ENCODE measurements at places on chromosomes 6 and 20.

DNA sequence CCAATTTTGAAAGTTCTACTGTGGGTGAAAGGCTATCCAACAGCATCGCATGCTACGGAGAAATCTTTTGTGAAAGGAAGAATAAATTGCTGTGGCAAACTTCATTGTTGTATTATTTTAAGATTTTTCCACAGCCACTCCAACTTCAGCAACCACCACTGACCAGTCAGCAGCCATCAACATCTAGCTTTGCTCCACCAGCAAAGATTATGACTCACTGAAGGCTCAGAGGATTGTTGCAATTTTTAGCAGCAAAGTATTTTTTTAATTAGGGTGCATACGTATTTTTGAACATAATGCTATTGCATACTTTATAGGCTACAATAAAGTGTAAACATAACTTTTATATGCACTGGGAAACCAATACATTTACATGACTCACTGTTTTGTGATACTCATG lies 493.5 kb downstream of the TFAP2A start:
- DNase-seq, result no peak

- no peak for DNase-seq
Measured at GRCh38 chr6:62345446-62345845, 59.4 kb upstream of the KHDRBS2 start.

- no peak for DNase-seq
Measured at GRCh38 chr20:19973961-19974629, 43.1 kb upstream of the NAA20 start.

DNA sequence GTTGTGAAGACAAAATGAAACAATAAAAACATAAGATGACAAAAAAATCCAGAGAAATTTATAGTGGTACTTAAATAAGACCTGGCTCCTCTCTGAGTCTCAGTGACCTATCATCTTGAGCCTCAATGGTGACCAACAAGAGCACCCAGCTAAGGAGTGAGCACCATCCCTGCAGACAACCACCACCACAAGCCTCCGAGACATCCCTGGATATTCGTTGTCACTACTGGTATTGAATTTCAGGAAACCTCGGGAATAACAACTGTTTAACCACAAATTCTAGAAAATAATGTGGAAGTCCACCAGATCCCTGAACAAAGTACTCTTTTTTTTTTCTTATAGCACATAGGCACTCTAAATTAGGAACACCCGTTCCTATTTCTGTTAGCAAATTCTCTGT lies 32.2 kb upstream of the ADGRF5 start:
- no peak for DNase-seq

DNA sequence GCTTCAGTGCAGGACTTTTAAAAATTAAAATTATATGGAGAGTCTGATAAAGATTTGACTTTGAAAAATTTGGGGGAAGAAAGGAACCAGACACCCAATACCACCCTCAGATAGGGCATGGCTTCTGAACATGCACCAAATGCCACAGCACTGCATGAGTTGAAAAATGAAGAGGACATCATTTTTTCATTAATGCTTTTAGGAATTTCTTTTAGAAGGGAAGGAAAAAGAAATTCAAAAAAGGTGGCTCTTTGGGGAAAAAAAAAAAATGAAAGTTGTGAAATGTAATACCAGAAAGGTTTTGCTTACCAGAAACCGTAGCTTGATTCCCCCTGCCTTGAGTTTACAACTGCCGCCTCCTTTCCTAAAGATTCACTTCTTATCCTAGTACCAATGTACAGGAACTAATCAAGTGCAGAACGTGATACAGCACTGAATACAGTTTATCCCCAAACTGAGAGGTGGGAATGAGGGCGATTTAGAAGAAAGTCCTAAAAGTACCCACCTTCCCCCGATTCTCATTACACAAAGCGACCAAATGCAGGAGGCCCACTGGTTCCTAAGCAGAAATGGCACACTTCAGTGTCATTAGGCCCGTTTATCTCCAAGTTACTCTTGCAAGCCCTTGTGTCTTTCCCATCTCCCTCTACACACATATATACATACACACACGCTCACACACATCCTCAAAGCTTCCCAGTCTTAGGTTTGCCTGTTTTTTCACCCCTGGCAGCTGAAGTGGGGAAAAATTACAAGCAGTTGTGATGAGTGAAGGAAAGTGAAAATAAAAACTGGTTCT lies 2.8 kb downstream of the PPP1R10 start:
- DNase-seq, result no peak

GRCh38 chr6:26322645-26323482 lies 42.1 kb upstream of the BTN3A2 start:
- DNase-seq, result no peak

DNA sequence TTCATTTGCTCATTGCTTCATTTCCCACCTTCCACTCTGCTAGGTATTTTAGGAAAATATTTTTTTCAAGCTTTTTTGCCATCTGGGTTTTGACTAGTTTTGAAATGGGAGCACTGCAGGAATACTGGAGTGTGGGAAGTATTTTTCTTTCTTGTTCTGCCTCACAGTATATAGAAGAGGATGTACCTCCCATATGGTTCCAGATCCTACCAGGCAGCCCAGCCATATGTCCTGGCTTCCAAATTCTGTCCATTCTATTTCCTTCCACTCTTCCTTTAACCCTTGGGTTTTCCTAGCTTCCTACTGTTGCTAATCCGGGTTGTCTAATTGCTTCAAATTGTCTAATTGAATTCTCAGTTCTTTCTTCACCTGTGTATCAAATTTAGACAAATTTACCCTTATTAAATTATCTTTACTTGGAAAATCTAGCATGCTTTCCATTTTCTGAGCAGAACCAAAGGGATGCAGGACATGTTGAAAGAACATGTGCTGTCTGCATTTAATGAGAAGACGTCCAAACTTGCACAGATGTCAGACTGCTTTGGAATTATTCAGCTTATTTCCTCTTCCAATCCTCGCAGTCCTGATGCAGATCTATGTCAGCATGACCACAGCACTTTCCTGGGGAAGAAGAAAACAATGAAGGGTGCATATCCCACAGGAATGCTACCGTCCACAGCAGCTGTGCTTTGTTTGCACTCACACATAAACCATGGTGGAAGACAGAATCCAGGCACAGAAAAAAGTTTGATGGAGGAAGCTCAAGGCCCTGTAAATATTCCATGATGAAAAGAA lies 1273.9 kb upstream of the MAP3K7 start:
- DNase-seq, result no peak

DNA sequence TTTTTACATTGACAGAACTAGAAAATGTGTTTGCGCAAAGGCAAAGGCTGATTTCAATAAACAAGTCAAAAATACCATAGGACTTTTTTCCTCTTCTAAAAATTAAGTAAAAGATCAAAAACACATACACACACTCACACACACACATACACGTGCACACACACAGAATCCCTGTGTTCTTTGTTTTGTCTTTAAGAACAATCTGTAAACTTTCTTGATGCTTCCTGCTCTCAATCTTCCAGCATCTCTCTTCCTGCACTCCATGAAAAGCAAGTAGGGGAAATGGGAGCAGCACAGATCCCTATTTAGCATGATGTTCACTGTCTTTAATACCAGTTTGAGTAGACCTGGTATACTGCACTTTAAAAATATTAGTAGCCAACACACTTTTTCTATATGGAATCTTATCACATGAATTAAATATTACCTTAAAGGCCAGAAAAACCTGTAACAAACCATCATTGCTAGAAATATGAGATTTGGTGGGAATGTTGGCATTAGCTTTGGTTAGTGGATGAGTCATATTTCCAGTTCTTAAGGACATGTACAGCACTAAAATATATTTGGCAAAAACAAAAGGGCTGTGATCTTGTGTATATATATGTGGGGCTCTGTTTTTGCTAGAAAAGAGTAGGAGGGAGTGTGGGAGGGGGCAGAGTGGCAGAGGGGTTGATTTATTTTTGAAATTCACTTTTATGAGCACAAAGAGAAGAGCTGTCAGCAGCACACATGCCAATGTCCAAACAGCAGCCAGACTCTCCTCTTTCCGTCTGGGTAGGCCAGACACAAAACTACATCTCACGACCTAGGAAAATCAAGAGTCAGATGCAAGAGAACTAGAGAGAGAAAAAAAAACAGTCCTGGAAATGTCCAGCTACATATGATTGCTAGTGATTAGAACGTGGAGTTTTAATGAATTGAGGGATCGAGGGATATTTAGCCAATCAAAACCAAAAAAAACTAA lies 4.6 kb downstream of the PTPRK start:
- no peak for DNase-seq

DNA sequence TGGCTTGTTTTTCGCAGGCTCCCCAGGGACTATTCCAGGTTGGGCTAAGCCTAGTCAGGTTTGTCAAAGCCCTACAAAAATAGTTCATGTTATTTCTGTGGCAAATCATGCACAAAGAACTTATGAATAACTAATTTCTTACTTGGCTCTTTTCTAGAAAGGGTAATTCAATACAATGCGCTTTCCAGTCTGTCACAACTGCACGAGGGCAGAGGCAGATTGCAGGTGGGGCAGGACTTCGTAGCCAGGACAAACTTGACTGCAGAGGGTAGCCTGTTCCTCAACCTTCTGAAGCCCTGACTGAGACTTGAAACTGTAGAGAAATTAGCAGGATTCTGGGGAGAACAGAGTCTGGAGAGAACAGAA lies 253.5 kb downstream of the QKI start:
- no peak for DNase-seq

DNA sequence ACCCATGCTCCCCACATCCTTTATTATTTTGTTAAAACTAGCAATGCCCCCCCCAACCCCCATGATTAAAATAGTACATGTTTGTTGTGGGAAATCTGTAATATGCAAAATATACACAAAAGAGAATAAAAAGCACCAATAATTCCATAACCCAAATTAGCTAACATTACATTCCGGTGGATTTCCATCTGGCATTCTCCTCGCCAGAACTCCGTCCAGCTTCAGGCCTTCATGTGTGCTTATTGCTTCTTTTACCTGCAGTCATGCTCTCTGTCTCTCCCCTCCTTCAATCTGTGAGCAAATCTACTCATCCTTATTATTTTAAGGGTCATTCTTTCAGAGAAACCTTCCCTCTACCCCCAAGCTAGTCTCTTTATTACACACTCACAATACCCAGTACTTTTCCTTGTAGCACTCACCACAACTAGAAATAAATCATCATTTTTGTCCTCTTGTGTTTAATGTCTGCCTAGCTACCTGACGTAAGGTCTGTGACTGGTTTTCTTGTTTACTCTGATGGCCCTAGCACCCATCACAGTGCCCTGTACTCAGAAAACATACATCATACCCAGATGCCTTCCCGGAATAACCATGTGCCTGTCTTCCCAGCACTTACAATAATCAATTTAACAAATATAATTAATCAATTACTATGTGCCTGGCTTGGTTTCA lies 25.6 kb upstream of the IER3 start:
- DNase-seq, result no peak

- DNase-seq, result no peak
Measured at GRCh38 chr6:45915780-45916468, 99.7 kb downstream of the CLIC5 start.

- DNase-seq, result no peak
Measured at GRCh38 chr20:43717616-43717995, 9.2 kb downstream of the GTSF1L start.

DNA sequence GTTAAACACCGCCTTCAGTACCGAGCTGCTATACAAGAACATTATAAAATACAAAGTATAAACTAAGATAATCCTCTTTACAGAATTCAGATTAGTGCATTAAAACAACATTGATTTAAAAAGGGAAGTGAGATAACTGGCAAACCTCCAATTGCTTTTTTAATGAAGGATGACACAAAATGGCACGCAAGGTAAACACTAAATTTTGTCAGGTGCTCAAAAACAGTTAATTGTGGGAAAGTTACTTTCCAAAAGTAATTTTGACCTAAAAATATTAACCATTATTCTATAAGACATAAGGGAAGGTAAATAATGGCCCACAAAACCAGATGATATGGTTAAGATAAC lies 53.3 kb downstream of the STX7 start:
- no peak for DNase-seq

DNA sequence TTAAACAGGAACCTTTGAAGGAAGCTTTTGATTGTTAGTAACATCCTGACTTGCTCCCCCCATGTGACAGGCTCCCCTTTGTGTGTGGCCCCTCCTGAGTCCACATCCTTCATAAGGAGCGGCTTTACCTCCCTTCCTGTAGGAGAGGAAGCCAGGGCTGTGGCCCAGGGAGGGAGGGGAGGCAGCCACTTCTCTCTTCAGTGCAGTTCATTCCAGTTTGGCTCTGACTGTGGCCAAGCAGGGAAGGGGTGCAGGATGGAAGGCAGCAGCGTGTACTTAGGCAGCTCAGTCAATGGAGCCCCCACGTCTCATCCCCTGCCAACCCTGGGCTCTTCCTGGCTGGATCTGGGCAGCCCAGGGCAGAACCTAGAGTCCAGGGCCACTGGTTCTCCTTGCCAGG lies 295.2 kb downstream of the QKI start:
- DNase-seq, result no peak

GRCh38 chr20:54221353-54221752 lies 13.5 kb downstream of the PFDN4 start:
- no peak for DNase-seq

DNA sequence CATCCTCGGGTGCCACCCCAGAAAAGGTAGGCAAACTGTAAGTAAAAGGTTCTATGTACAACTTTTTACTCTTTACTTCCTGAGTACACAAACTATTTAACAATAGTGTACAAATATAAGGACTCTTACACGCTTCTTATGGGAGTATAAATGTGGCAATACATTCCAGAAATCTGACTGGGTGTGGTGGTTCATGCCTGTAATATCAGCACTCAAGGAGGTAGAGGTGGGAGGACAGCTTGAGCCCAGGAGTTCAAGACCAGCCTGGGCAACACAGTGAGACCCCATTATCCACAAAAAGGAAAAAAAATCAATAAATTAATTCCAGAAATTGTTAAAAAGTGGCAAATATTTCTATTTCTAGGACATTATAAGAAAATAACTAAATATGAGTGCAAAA lies 48.9 kb downstream of the PIGU start:
- DNase-seq, result no peak

DNA sequence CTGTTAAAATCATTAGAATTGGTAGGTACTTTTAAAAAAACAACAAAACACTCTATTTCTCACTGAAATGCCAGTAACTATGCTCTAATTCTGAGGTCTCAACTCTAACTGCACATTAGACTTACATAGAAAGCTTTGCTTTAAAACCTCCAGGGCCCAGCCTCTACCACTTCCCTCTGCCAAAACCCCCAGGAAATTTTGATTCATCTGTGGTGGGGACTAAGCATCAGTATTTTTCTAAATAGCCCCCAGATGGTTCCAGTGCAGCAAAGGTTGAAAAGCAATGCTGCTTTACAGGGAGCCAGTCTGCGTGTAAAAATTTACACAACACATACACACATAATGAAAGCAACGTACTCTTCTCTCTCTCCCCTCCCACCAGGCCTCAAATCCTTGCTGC lies 3.8 kb downstream of the TBC1D32 start:
- DNase-seq, result no peak

- no peak for DNase-seq
Measured at GRCh38 chr6:142416179-142416578, 114.4 kb downstream of the ADGRG6 start.
